Fibroblast of villous mesenchyme (primary cell): ENCODE measurements at places on chromosomes 13 and 19. TPM values are rescaled to one million over a fixed set of nuclear protein-coding genes. Genes with fewer than 3 reads are reported as not detected.

- DNase-seq, result no peak
These were observed 255.1 kb upstream of the SOX21 start for GRCh38 chr13:94967183-94968039.

DNA sequence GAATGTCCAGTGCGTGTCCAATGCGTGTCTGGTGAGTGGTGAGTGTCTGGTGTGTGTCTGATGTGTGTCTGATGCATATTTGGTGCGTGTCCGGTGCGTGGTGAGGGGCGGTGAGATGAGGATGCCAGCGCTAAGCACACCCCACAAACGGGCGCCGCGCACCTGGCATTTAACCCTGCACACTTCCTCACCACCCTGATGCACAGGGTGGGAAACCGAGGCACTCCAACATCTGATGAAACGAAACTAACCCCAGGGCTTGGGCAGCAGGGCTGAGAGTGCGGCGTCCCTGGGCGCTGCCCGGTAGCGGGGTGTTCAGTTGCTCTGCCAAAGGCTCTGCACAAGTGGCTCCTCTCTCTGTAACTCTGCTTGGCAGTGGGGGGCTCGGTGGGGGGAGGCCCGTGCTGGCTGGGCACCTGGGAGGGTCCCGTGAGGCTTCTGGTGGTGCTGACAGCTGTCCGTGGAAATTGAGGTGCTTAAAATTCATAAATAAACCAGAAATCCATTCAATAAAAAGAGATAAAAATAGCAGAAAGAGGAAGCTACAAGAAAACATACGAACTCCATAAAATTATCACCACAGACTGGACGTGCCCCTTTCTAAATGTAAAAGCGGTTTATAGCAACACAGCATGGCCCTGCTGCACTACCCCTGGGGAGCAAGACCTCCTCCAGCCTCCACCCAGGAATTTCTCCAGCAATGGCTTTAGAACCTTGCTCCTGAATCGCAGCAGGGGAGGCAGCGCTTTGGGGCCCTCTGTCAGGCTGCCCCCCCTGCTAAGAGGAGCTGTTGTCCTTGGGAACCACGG is 76.0 kb downstream of the RASA3 start:
- DNase-seq, result no peak

DNA sequence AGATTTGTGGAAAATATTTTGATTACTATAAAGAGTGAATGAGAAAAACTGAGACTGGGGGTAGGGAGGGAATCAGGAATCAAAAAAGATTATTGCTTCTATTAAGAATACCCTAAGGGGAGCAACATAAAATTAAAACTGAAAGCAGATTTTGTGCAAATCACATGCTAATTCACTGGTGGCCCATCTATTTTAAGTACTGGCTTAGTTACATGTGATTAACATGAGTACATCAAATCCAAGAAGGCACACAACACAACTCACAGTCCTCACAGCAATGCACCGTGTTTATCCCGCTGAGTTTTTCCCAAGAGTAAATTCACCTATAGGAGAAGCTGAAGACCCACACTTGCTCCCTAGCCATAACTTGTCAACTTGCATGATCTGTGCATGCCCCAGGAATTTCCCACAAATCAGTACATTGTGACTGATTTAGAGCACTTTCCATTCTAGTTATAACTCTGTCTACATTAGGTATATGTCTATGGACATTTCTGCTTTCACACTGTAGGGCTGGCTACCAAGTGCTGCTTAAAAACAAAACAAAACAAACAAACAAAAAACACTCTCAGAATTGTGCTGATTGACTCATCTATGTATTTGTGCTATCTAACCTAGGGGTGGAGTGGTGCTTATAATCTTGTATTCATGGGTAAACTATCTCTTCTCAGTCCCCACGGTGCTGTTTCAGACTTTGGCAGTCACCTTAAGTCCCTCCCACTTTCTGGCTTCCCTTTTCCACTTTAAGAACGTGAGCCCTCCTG is 24.3 kb downstream of the AMER2 start:
- DNase-seq, result no peak

DNA sequence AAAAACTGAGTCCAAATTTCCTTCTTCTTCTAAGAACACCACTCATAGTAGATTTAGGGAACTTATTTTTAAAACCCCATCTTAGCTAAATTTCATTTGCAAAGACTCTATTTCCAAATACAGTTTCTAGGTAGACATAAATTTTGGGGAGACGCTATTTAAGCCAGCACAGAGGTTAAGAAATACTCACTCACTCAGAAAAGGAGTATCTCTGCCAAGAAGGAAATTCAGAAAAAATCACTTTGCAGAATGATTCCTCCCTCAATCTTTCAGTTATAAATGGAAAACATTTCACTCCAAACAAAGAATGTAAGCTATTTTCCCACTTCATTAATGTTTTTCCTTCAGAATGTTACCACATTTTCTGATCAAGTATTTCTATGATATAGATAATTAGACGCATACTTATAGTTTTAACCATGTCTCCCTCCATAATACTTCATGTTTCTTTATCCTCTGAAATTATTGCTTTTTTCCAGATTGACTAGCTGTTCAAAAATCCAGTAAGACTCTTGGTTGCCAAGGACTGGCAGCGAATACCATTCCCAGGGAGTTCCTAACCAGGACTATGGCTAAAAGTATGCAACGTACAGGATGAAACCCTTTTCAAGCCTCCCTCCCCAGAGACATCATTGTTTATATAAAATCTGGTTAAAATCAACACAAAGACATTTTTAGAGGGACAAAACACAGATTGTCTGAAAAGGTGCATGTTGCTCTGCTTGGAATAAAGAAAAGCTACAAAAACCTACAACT is 52.5 kb upstream of the RXFP2 start:
- DNase-seq, result no peak

DNA sequence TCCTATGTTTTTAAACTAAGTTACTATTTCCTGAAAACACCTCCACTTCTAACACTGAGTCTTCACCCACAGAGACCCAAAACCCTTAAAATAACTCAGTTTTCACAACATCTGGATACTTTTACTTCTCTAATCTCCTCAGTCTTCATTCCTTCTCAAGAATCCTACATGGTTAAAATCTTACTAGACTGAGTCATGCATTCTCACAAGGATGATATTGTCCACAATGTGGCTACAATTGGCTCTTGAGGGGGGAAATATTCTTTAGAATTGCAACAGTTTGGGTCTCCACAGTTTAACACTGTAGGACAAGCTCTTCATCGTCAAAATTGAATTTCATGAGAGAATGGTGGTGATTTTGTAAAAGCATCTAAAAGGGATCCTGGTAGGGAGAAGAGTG is 397.1 kb downstream of the SLITRK5 start:
- no peak for DNase-seq

DNA sequence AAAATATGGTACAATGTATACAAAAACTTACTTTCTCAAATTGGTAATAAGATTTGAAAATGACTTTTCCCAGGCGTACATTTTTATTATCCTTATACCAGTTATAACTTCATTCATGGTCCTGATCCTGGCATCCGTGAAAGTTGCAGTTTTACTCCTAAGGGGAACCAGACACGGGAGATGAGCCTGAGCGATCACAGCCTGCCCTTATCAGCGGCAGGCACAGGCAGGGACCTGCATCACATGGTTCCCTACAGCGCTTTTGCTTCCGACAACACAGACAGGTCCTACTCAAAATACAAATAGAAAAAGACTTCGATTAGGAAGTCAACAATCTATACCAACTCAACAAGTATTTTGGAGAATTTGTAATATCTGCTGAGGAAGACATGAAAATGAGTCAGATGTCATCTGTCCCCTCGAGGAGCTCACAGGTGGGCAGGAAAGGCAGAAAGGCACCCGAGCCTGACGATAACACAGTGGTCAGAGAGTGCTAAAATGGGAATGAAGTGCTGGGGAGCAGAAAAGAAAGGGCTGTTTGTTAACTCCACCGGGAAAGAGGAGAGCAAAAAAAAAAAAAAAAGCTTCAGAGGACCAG is 93.4 kb downstream of the ABCC4 start:
- no peak for DNase-seq

- DNase-seq, result peak; percentile 58
These were observed 146.5 kb downstream of the PCCA start for GRCh38 chr13:100235311-100235901.

GRCh38 chr19:46493236-46494145 is 2.2 kb downstream of the PNMA8B start:
- no peak for DNase-seq

- no peak for DNase-seq
These were observed 351.1 kb downstream of the DCT start for GRCh38 chr13:94128430-94128829.

GRCh38 chr19:41367848-41368301 is 3.9 kb upstream of the B9D2 start:
- peak; percentile 97 for DNase-seq

- no peak for DNase-seq
These were observed 43.7 kb upstream of the F7 start for GRCh38 chr13:113061796-113062425.

DNA sequence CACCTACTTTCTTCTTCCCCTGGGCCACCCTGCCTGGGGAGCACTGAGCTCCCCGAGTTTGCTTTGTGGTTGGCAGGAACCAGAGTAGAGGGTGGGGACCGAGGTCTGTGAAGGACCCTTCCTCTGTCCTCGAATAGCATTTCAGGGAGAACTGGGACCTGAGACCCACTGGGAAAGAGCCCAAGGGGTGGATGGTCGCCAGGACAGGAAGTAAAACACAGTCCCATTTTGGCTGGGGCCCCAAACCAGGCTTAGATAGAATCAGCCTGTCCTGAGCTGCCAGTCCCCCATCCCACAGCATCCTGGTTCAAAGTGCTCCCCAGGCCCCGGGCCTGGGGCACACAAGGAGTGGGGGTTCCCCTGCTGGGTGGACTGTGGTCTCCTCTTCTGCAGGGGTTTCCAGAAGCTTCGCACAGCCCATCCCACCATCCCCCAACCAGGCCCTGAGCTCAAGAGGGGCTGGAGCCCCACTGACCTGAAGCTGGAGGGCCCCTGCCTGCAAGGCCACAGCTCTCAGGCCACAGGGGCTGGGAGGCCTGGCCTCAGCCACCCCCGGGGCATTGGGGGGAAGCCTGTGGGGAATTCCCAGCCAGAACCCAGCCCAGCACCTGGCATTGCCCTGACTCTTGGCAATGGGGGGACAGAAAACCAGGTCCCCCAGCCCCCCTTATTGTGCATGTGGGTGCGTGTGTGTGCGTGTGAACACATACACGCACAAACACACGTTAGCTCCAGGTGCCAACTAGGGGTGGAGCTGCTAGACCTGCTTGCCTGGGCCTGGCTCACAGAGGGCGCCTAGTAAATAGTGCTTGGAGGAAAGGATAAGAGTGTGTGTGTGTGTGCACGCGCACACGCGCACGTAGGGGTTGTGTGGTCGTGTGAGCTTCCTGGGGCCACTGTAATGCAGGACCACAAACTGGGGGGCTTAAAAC is 995 bp upstream of the MKNK2 start:
- DNase-seq, result no peak

DNA sequence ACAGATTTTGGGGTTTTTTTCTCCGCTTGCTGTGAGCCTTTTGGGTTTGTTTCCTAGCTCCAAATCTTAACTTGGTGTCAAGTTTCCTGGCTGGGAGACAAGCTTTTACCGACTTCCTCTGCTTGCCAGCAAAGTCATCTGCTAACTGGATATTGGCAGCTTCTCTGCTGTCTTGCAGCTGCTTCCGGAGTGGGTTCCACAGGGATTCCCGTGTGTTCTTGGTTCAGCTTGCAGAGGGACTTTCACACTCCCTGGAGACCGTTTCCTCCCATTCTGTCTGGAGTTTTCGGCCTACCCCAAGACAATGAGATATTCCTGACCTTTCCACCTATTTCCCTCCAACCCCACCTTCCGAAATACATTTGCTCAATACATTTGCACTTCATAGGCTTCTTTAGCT is 2.2 kb upstream of the COLGALT1 start:
- peak; percentile 94 for DNase-seq

DNA sequence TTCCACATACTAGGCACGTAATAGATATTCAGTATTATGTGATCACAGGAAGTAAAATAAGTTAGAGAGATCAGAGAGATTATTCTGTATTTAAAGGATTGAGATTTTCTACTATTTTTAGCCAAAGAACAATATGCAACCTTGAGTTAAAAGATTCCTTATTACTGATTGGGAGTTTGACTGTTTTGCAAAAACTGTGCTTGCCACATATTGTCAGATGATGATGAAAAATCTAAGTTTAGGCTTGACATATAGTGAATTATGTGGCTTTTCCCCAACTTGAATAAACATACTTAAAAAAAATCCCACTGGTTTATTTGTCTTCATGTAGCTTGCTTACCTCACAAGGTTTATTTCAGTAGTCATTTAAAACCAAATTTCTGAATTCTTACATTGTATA is 194.4 kb downstream of the KCNRG start:
- no peak for DNase-seq

DNA sequence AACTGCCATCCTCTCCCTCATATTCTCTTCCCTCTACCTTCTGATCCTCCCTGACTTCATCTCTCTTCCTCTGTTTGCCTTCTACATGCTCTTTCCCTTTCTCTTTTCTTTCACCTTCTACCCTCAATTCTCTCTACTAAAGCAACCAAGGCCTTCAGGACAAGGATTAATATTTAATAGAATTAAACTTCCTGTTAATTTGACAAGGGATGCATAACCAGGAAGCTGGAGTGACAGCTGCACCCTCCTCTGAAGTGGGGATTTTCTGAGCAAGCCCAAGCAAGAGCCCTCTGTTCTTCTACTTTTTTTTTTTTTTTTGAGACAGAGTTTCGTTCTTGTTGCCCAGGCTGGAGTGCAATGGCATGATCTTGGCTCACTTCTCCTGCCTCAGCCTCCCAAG is 63.4 kb upstream of the MED4 start:
- DNase-seq, result no peak

GRCh38 chr19:23263870-23264590 is 13.8 kb upstream of the ZNF724 start:
- no peak for DNase-seq

GRCh38 chr13:98752467-98753290 is at the start of gene SLC15A1:
SLC15A1 (minus strand) TSS chr13:98752672; CDS start chr13:98752598, 74 bp downstream.
- no peak for DNase-seq

DNA sequence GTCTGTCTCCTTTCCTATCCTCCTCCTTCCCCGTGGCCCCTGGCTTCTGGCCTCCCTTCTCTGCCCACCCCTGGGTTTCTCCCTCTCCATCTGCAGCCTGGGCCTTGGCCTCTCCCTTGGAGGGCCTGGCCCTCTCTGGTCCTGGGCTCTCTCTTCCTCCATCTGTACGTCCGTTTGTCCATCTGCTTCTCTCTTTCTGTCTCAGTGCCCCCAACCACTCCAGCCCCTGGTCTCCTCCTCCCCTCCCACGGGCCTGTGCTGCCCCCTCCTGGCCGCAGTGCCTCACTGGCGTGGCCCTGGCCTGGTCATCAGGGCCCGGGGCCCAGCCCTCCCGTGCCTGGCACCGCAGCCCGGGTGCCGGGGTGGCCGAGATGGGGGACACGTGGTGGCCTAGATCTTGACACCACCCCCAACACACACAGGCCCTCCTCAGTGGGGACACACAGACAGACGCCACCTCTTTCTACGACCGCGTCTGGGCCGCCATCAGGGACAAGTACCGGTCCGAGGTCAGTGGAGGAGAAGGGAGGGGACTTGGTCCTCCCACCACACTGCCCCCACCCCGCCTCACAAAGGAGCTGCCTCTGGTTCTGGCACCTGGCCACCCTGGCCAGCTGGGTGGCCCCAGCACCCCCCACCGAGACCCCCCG is 11.3 kb downstream of the PRKCSH start:
- peak; percentile 39 for DNase-seq

The ARRDC5 gene
- total RNA-seq, result 0.32 TPM in 1 of 2 replicates, not detected in the other

The POLR1G gene
- 8.1 and 13.4 TPM in 2 replicates for total RNA-seq

The CGB8 gene
- not detected in 2 replicates for total RNA-seq

The CEACAM4 gene
- not detected in 2 replicates for total RNA-seq

The GIPC3 gene
- total RNA-seq, result 0.32 and 0.43 TPM in 2 replicates

The RFPL4AL1 gene
- total RNA-seq, result not detected in 2 replicates

The PPM1N gene
- 1.3 and 2.3 TPM in 2 replicates for total RNA-seq

The PABPC3 gene
- total RNA-seq, result under 0.01 TPM in 2 replicates

The RNF225 gene
- under 0.01 TPM in 1 of 2 replicates, not detected in the other for total RNA-seq

The KLHL1 gene
- not detected in 2 replicates for total RNA-seq

The NHLRC3 gene
- 17.7 and 19.9 TPM in 2 replicates for total RNA-seq

The ZNF460 gene
- 86.0 and 91.1 TPM in 2 replicates for total RNA-seq

The OR7D2 gene
- total RNA-seq, result 0.43 TPM in 1 of 2 replicates, not detected in the other
